ENCODE measurements at places on chromosomes 6 and 20.

DNA sequence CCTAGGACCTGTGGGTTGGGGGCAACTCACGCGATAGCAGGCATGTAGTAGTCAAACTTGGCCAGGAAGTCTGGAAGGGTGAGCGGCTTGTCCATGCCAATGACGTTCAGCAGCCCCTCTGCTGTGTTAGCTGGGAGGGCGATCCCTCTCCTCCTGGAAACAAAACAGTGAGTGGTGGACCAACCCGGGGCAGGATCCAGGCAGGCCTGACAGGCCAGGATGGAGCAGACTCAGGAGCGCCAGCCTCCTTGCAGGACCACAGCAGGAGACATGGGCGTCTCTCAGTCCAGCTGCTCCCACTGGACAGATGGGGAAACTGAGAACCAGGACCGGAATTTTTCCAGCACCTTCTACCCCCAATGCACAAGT is 22.5 kb downstream of the ADA start:
- no peak for DNase-seq

GRCh38 chr6:14118446-14118845 is 874 bp downstream of the CD83 start:
- DNase-seq, result no peak

DNA sequence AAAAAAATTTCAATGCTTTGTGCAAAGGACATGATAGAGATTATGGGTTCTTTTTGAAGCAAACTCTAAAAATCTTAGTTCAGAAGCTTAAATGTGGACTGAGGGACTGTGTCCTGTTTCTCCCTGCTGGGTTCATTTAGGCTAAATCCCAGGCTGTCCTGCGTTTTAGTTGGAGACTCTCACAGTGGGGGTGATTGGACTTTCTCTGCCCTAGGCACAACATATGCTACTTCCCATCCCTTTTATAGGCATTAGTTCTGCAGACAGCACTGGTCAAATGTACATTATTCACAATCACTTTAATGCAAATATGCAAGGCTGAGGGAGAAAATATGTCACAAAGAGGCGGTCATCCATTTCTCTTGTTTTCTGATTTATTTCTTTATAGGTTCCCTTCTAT is 71.3 kb downstream of the TFAP2B start:
- no peak for DNase-seq

DNA sequence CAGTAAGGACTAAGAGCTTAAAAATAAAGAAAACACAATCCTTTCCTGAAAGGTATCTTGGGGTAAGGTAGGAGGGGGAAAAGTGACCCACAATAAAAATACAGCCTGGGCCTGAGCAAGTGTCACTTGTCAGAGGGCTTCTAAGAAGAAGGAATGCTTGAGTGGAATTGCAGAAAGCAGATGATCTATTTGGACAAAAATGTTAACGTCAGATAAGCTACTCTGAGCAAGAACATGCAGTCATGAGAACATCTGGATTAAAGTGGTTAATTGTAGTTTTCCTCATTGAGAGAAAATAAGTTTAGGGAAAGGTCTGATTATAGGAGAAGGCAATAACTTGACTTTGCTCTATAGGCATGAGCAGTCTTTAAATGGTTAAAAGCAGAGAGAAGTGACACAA is 581.9 kb downstream of the HTR1B start:
- DNase-seq, result no peak

GRCh38 chr20:44640522-44640921 is 11.0 kb downstream of the ADA start:
- DNase-seq, result no peak

DNA sequence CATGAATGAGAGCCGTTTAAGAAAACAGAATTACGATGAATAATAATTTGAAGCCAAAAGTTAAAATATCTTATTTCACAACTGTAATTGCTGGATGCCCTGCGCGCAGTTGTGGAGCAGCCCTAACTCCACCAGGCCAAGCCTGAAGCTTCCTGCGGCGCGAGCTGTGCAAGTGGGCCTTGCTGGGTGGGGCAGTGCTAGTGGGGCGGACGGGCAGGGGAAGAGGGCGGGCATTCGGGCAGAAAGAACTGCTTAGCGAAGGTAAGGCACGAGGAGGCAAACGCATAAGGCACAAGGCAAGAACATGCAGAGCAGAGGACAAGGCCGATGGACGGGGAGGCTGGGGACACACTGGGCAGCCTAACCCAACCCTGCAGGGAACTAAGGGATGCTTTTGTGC is 2.3 kb downstream of the HLA-DQB2 start:
- no peak for DNase-seq

DNA sequence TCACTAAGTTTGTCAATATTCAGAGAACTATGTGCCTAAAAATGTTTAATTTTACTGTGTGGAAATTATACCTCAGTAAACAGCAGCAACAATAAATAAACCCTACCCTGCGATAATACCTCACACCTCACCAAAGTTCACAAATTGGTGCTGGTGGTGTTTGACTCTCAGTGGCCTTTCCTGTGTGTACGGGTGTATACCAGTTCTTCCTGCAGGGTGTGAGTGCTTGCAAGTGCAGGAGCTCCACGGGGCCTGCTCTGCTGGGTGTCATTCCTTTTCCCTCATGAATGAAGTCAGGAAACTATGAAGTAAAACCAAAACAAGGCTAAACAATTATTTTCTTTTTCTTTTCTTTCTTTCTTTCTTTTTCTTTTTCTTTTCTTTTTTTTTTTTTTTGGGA is 4.1 kb upstream of the ENPP5 start:
- no peak for DNase-seq

GRCh38 chr6:154252678-154253077 is 103.9 kb downstream of the IPCEF1 start:
- DNase-seq, result no peak

DNA sequence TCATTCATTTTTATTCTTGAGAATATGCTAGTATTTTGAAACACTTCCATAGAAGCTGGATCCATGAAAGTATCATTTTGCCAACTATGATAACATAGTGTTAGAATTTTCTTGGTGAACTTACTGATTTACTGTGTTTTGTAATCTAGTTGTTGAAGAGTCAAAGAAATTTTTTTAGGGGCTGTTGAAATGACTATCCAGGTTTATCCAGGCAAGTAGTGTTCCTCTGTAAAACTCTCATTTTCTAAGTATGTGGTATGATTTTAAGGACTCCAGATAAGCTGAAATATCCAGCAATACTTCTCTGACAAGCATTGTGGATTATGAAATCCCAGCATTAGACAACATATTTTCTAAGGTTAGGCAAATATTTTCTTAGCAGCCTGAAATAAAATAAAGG is 95.9 kb downstream of the GRIK2 start:
- DNase-seq, result no peak

- no peak for DNase-seq
These were observed 275.4 kb downstream of the PHF3 start for GRCh38 chr6:63910863-63911551.

DNA sequence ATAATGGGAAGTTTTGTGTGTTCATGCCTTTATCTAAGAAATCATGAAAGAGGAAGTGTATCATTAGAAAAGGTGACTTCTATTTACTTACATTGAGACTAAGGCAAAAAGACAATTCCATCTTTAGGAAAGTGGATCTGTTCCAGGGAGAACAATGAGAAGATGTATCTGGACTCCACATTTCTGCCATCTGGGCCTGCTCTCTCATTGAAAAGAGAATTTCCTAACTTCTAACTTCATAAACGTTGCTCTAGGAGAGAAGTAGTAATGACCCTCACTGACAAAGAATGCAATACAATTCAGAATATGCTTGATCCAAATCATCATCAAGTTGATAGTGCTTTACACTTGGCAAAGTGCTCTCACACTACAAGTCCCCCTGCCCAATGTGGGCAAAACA is 294.2 kb downstream of the OGFRL1 start:
- DNase-seq, result no peak

GRCh38 chr6:32941214-32941768 is 463 bp upstream of the HLA-DMB start:
- no peak for DNase-seq

- no peak for DNase-seq
These were observed 84.0 kb upstream of the LRFN2 start for GRCh38 chr6:40671001-40671693.

DNA sequence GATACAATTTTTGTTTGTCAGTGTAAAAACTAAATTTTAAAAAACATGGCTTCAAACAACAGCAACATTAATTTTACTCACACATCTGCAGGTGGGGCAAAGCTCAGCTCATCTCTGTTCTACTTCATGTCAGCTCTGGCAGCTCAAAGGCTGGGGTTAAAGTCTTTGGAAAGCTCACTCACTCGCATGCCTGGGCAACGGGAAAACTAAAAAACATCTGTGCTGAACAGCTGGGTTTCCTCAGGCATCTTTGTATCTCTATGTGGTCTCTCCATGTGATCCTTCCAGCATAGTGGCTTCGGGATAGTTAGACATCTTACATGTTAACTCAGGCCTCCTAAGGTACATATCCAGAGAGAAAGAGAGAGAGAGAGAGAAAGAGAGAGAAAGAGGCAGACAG is 499.6 kb downstream of the RFPL4B start:
- no peak for DNase-seq

- no peak for DNase-seq
These were observed 74.5 kb downstream of the ALDH8A1 start for GRCh38 chr6:134875367-134875766.

- no peak for DNase-seq
These were observed 279.9 kb downstream of the SLC35F1 start for GRCh38 chr6:118186672-118187567.

- DNase-seq, result no peak
These were observed 272.4 kb upstream of the MARCKS start for GRCh38 chr6:113584767-113585166.

- no peak for DNase-seq
These were observed 96.7 kb downstream of the BMP5 start for GRCh38 chr6:55778705-55779104.

DNA sequence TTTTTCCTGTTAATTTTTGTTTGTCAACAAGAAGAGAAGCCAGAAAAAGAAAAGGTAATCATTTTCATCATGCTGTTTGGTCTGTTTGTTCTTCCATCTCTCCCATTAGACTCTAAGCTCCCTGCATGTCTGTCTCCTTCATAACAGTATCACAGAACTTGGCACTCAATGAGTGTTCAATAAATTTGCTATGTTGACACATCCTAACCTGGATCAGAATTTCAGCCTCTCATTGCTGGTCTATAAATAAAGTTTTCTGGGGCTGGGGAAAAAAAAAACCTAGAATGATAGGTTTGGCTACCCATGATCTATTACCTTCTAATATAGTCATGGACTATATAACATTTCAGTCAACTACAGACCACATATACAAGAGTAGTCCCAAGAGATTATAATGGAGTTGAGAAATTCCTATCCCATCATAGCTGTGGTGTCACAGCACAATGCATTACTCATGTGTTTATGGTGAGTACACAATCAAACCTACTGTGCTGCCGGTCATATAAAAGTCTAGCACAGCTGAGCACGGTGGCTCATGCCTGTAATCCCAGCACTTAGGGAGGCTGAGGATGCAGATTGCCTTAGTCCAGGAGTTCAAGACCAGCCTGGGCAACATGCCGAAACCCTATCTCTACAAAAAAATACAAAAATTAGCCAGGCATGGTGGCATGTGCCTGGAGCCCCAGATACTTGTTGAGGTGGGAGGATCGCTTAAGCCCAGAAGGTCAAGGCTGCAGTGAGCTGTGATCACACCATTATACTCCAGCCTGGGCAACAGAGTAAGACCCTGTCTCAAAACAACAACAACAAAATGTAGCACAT is 5.9 kb downstream of the NUDT3 start:
- no peak for DNase-seq

GRCh38 chr6:144581812-144582537 is 296.8 kb downstream of the UTRN start:
- no peak for DNase-seq

DNA sequence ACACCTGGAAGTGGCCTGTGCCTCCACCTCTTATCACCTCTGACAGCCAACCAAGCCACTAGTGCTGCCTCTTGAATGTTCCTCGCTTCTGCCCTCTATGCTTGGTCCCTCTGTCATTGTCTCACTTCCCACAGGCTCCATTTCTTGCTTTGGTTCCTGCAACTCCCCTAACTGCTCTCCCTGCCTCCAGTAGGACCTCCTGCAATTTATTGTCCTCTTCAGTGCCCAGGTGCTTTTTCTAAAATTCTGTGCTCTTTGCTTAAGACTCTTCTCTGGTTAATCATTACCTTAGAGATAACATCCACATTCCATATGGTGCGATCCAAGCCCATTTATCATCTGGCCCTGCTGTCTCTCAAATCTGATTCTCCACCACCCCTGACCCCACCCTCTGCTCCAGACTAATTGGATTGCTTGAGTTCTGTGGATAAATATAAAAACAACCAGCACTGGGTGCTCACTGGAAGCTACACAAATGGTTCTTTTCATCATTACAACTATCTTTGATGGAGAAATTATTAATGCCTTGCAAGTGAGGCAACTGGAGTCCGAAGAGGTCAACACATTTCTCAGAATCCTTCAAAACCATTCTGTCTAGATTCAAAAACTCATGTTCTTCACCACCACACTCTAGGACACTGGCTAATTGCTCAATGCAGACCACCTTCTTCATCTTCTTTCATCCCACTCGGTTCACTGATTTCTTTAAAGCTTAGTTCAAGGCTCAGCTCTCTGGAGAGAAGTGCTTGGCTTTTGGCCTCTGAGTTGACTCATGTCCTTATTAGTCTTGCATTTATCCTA is 47.2 kb downstream of the FOXA2 start:
- no peak for DNase-seq

DNA sequence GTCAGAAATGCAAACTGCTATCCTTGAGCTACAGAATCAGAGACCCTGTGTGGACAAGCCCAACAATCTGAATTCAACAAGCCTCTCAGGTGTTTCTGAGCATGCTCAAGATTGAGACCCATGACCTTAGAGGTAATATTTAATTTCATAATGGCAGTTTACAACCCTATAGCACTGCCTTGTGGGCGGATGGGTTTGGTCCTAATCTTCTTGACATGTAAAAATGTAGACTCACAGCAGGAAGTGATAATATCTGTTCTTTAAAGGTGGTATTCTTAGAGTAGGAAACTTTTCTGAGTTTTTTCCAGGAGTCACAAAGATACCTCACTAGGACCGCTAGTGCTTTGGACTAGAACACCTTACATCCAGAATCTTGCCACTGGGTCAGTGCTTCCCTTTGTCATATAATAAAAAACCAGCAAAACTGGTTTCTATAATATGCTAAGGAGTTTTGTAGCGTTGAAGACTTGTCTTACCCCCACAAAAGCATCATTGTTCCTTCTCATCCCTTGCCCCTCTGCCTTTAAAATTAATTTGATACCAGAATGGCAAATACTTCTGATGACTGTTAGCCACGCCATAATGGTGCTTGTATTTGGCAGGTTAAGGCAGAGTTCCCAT is 52.6 kb downstream of the E2F3 start:
- DNase-seq, result no peak

GRCh38 chr6:143060354-143060805 is 309 bp upstream of the AIG1 start:
- peak; percentile 87 for DNase-seq

Data from tibial artery (tissue), 4 donors.